ENCODE measurements at places on chromosomes 6 and 20.

- DNase-seq, result no peak
Observed at GRCh38 chr6:22809370-22809769, 240.0 kb downstream of the HDGFL1 start.

DNA sequence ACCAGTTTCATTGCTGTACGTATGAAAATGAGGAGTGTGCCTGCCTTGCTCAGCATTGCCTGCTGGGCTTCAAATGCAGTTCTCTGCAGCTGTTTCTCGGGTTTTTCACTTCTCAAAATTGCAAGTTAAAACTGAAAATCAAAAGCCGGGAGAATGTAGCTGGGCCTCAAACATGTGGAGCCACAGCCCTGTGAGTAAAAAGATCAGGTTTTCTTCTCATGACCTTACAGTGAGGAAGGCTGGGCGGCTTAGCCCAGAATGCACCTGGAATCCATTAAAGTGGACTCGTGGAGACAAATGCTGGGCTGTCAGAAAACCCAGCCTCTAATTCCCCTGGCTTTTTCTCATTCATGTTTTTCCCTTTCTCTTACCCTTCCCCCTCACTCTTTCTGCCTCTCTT, 34.4 kb downstream of the DSE start:
- DNase-seq, result no peak

GRCh38 chr20:50111120-50111828, 1.7 kb downstream of the UBE2V1 start:
- DNase-seq, result no peak

- DNase-seq, result no peak
Observed at GRCh38 chr6:13794184-13794583, 20.2 kb downstream of the MCUR1 start.

- DNase-seq, result no peak
Observed at GRCh38 chr6:154113392-154113791, 74.4 kb downstream of the OPRM1 start.

DNA sequence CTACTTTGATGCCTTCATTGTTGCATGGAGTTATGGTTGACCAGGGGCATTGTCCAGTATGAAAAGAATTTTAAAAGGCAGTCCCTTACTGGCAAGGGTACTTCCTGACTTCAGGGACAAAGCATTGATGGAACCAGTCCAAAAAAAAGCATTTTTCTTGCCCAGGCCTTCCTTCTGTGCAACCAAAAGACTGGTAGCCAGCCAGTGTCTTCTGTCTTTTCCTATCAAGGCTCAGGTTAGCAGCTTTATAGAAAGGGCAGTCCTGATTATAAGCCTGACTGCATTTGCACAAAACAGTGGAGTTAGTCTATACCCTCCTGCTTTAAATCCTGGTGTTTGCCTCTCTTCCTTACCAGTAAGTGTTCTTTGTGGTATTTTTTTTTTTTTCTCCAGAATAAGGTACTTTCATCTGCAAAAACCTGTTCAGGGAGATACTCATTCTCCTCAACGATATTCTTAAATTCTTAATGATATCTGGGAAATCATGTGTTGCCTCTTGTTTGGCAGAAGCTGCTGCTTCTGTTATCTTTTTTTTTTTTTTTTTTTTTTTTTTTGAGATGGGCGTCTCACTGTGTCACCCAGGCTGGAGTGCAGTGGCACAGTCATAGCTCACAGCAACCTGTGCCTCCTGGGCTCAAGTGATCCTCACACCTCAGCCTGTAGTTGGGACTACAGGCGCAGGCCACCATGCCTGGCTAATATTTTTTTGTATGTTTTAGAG, 33.9 kb downstream of the SCAF8 start:
- no peak for DNase-seq

DNA sequence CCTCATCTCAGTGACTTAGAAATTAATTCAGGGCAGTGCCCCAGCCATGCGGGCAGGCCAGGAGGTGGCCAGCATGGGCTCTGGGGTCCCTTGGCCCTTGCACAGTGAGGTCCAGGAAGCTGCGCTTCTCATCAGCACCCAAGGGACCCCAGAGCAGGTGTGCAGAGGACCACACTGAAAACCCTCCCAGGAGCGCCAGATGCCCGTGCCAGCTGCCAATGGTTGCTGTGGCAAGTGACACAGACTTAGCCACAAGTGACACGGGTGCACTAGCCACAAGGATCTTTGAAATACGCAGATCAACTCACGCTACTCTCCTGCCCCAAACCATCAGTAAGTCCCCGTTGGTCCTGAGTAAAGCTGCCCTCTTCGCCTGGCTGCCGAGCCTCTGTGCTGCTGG, 88.1 kb downstream of the ERMARD start:
- DNase-seq, result peak; percentile 87

- no peak for DNase-seq
Observed at GRCh38 chr20:49549801-49550551, 18.0 kb downstream of the PTGIS start.

- no peak for DNase-seq
Observed at GRCh38 chr20:3784216-3784853, 2.2 kb downstream of the CENPB start.

DNA sequence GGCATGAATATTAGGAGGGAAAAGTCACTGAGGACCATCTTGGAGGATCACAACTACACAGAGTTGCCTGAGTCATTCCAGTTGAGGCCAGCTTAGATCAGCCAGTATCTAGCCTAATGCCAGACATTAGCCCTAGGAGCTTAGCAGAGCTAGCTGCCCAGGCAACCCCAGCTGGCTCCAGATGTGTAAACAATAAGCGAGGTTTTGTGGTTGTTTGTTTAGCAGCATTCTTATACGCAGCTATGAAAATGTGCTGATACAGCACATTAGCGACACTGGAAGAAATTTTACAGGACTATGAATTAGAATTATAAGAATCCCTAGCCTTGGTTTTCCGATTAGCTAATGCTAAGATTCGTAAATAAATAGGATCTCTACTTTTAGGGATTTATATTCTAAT, 59.3 kb downstream of the BTBD3 start:
- DNase-seq, result no peak

DNA sequence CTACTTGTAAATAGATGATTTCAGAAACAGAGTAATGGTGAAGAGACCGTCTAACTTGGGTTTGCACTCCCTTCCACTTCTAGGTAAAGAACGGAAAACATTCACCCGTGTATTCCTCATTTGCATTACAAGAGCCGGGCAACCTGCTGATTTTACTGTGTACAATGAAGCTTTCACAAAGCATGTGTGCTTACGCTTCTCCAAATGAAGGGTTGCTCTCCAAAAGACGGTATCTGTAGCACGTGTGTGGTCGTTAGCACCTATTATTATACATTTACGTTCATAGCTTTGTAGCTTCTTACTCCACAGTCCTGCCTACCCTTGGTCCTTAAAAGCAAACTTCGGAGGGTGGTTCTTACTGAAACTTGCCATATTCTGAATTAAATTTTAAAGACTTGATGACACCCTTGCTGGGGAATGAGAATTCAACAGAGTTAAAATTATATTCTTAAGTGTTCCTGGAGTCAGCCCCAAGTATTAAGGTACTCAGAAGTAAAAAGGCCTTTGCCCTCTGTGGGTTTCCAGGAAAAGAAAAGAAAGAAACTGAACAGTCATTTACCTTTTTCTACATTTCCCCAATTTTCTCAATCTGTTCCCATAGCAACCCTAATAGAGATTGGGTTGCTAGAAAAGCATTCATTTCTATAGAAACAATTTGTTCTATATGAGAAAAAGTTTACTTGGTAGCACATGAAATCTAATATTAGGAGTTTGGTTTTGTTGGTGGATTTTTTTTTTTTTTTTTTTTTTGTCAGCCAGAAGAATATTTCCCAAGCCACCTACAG, 61.9 kb upstream of the KCNG1 start:
- DNase-seq, result no peak

GRCh38 chr6:114061741-114062140, 90.8 kb upstream of the HDAC2 start:
- no peak for DNase-seq

- DNase-seq, result no peak
Observed at GRCh38 chr20:6466075-6466810, 301.2 kb upstream of the BMP2 start.

DNA sequence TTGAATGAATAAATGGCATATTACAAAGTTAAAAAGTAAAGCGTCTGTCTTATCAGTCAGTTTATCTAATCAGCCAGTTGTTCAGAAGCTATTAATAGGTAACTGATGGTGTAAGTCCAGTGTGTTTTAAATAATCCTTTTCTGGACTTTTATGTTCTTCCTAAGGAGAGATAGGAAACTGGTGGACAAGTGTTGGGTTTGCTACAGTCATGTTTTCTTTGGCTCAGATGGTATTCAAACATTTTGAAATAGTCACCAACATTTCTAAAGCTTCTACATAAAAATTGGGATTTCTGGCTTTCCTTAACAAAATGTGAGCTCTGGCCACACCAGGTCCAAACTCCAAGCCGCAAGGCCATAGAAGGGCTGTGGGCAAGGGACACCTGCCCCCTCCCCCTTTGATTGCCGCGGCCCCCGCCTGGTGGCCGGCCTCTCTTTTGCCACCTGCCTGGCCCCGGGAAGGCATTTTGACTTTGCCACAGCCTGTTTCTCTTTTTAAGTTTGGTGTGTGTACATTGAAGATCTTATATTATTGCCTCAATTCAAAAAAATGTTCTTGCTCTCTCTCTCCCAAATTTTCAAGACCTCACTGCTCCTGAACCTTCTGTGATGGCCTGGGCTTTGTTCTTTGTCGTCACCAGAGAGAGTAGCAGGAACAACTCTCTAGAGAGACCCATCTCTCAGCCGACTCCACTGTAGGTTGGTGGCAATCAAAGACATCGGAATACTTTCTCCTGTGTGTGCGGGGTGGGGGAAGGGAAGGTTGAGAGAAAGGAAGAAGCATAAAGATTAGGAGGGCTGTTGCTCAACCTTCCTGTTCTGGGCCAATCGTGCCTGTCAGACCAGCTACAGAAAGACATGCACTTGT, 84.0 kb upstream of the ZNF217 start:
- DNase-seq, result no peak

DNA sequence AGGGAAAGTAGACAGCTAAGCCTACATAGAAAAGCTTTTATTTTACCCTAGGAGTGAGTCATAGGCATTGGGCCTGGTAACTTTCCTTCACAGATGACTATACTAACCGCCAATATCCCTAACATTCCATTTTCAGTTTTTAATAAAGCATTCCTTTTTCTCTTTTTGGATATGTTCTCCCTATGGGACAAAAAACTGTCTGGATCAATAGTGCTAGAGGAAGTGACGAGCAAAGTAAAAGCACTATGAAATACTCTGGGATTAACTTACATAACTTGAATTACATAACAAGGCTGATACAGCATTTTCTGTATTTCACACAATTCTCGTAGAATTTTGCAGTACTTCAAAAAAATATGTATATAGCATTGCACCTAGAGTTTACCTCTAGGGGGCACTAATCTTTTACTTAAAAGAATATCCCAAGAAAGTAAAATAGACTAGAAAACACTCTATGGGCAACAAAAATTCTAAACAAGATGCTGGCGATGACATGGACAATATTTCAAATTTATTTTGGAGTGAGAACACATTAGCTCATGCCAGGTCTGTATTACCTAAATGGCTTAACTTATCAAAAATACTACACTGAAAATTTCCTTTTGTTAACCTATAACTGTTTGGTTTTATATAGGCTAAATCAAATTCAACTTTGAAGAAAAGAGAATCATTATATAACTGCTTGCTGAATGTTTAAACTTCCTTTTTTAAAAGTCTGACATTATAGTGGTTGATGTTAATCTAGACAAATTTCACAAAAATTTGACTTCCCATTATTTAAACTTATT, 66.3 kb upstream of the DST start:
- no peak for DNase-seq

GRCh38 chr6:23077772-23078171, 508.4 kb downstream of the HDGFL1 start:
- DNase-seq, result no peak

- DNase-seq, result no peak
Observed at GRCh38 chr20:7500231-7500663, 440.0 kb downstream of the HAO1 start.

GRCh38 chr20:11979306-11979990, 61.8 kb downstream of the BTBD3 start:
- DNase-seq, result no peak

DNA sequence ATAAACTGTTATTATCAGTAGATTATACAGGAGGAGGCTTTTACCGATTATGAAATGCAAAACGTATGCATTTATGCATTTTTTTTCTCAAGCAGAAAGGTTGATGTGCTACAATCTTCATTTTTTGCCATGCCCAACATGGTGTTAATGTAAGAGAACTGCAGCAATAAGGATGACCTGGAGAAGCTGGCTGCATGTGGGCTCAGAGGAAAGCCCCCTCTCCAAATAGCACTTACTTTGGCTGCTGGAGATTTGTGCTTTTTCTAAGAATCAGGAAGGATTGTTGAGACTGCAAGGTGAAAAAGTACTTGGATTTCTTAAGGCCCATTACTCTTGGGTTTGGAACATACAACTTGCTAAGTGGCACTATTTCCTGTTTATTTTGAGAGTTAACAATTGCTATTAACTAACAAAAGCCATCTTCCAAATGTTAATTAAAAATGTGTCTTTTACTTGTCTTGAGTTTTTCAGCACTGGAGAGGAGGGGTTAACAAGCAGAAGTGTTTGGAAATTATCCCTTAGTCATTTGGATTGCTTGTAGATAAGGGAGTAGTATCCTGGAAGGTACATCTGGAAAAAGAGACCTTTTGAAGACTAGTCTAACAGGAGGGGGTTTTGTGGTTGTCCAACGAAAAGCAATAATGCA, 5.6 kb downstream of the SOX4 start:
- no peak for DNase-seq

DNA sequence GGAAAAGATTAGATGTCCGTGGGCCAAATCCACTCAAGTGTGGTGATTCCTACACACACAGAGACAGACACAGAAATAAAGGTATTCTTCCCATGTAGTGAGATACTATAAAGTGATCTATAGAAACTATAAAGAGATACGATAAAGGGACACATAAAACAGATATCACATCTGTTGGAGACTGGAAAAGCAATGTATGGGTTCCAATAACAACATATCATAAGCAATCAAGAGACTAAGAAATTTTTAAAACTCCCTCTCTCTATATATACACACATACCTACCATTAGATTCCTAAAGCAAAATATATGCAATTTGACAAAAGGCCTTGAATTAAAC, 5.2 kb downstream of the PPP1R10 start:
- DNase-seq, result no peak

- DNase-seq, result peak; percentile 56
Observed at GRCh38 chr20:37971561-37972127, 61.6 kb downstream of the TTI1 start.

DNA sequence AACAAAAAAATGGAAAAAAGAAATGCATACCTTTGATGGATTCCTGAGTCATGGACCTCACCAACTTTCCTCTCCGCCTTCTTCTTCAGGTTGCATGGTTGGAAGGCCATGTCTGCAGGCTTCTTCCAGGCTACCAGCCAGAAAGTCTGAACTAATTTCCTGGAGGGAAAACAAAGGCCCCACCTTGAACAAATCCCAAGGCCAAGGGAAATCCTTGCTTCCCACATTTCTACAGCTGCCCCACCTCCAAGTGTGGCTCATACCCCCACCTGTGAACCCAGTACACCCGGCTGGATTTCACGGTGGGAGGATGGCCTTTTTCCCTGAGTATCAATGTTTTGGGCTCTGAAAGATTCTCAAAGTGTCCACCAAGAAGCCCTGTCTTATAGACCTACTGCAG, 22.4 kb downstream of the IL17A start:
- no peak for DNase-seq

- DNase-seq, result no peak
Observed at GRCh38 chr6:37779902-37780628, 39.5 kb upstream of the ZFAND3 start.

GRCh38 chr20:31719644-31720485, 2.8 kb downstream of the BCL2L1 start:
- no peak for DNase-seq
